ENCODE measurements at places on chromosomes 12 and 14.

- no peak for DNase-seq
Measured at GRCh38 chr14:54727929-54728328, 161.0 kb downstream of the SAMD4A start.

DNA sequence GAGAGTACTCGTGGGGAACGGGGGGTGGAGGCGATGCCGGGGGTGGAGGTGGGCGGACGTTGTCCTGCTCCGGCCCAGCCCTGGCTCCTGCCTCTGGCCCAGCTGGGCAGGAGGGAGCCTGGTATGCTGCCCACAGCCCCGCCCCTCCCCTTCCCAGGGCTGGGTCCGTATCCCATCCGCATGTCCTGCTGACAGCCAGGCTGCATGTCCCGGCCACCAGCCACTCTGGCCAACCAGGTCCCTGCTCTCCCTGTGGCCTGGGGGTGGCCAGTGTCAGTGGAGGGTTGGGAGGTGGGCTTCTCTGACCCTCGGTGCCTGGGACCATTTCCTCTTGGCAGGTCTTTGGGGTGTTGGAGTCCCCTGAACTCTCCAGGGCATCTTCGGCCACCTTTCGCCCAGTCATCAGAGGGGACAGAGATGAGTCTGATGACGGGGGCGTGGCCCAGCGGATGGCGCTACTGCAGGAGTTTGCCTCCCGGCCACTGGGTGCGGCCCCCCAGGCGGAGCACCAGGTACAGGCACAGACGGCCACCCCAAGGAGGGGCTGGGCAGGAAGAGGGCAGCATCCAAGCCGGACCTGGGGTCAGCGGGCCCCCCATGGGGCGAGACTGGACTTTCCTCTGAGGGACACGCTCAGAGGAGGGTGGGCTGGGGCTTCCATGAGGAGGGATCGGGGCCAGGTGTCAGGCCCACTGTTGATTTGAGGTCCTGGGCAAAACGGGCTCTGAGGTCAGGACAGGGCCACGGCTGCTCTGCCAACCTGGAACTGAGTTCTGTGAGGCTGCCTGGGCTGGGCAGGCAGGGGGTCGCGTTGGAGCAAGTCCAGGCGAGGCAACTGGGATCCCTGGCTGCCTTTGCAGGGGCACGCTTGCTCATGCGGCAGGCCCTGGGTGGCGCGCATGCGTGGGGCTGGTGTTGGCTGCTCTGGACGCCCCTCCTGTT is 20.2 kb downstream of the CEP170B start:
- no peak for DNase-seq

DNA sequence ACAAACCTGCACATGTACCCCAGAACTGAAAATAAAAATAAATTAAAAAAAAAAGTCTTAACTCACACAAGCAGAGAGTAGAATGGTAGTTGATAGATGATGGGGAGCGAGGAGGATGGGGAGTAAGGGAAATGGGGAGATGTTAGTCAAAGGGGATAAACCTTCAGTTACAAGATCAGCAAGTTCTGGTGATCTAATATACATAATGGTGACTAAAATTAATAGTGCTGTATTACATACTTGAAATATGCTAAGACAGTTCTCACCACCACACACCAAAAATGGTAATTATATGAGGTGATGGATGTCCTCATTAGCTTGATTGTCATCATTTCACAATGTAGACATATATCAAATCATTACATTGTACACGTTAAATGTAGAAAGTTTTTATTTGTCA is 3.2 kb upstream of the C12orf42 start:
- DNase-seq: no peak

GRCh38 chr14:96176275-96176674 is 28.4 kb upstream of the BDKRB2 start:
- DNase-seq: no peak

DNA sequence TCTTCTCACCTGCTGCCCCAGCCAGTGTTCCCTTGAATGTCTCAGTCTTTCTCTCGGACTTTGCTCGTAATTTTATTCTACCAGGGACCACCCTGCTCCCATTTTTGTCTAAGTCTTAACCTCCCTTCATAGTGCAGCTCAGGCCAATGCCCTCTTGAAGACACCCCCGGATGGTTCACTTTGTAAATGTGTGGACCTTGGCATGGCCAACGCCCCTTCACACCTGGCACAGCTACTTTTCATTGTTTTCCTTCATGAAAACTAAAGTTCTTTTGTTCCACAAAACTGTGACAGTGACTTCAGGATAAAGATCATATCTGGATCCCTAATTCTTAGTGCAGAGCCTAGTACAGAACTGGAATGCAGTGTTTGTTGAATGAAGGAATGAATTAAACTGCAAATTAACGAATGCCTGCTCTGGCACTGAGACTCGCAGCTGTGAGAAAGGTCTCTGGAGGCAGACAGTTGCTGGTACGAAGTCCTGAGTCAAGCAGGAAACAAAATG is 3.5 kb upstream of the RNASE4 start:
- DNase-seq: no peak
